PC-9 (cell line): ENCODE measurements at places on chromosomes 7 and 10. TPM values are rescaled to one million over a fixed set of nuclear protein-coding genes. Genes with fewer than 3 reads are reported as not detected.
A peak's percentile ranks its signal among the peaks of the same experiment; 100 is the strongest.

Gene PHYHIPL
- not detected in 2 replicates for total RNA-seq

GRCh38 chr7:102444961-102445673 is 11.7 kb downstream of the ORAI2 start:
- DNase-seq = no peak

- no peak for DNase-seq
Measured at GRCh38 chr7:102287111-102287980, 678 bp downstream of the SH2B2 start.

DNA sequence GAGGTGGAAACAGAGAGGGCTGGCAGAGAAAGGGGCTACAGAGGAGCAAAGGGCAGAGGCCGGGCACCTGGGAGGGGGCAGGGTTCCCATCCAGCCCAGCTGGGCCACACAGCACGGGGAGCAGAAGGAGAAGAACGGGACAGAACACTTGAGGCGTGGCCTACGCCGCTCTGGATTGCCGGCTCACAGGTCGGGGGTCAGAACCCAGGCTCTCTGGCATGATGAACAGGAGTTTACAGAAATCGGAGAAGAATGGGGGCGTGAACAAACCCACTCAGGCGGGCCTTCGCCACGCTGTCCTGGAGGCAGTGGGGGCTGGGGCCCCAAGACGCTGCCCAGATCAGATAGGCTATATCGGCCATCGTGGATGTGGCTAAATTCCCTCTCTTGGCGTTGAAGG is 362.2 kb upstream of the SHH start:
- DNase-seq = no peak

- DNase-seq = no peak
Measured at GRCh38 chr10:32295027-32295426, 51.9 kb downstream of the EPC1 start.

Gene GIMAP8
- not detected in 2 replicates for total RNA-seq

DNA sequence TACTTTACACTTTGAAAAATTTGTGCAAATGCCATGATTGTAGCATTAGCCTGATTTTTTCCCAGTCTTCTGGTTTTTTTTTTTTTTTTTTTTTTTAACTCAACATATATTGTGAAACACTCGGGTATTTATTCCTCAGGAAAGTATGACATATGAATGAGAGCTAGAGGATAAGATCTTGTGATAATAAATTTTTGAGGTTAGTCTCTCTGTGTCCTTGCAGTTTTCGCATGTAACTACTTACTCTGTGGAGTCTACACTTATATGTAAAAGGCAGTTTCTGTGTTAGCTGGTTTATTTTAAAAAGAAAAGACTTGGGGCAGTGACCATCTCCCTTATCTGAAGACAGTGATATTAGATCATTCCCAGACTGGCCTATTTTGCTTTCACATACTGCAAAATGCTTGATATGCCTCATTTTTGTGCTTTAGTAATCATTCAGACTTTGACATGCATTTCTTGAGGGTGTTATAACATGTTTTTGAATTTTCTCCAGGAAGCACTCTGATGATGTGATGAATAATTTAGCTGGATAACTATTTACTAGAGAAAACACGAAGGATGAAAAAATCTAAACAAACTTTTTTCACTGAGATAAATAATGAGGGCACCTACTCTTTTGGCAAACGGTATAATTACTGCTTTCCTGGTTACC is 371.0 kb downstream of the NRG3 start:
- peak; percentile 16 for DNase-seq

Gene ITPRID1
- total RNA-seq = not detected in 2 replicates

DNA sequence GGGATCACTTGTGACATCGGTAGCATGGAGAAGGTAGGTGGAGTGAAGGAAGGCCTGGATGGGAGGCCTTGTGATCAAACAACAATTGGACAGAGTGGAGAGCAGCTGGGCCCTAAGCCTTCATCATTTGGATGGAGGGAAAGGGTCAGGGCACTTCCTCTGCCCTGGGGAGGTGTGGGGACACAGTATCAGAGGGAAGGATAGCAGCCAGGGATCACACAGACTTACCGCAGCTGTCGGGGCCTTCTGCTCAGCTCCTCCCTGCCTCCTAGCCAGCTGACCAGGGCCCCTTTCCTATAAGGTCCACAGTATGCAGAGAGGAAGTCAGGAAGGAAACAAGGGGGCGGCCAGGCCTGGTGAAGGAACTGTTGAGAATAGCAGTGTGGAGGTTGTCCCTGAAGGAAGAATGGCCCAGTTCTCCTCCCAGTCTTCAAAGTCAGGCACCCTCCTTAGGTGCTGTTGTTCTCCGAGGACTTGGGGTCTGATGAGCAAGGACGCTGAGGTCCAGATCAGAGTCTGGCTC is 62.1 kb downstream of the ABCC2 start:
- DNase-seq = no peak

Gene HACD1
- total RNA-seq = 29.6 and 36.3 TPM in 2 replicates

Gene FERD3L
- not detected in 2 replicates for total RNA-seq

- no peak for DNase-seq
Measured at GRCh38 chr10:3820255-3820654, 35.2 kb upstream of the KLF6 start.

DNA sequence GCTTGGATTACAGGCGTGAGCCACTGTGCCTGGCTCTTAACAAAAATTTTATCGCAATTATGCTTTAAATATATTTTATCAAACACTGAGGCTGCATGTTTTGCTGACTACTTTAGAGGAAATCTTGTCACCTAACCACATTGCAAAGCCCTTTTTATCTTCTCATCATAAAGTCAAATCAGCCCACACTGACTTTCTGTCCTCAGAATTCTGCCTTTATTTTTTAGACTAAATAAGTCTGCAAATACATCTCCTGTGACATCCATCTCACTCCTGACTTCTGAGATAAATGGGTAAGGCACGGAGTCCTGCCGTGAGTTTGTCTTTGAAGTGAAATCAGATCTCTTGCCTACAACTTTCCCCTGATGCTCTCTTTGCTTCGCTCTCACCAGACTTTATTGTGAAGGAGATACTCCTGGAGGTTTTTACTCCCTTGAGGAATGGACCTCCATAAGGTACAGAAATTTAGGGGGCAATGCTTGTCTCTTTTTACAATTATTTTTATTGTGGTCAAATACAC is 23.5 kb upstream of the UCMA start:
- no peak for DNase-seq

DNA sequence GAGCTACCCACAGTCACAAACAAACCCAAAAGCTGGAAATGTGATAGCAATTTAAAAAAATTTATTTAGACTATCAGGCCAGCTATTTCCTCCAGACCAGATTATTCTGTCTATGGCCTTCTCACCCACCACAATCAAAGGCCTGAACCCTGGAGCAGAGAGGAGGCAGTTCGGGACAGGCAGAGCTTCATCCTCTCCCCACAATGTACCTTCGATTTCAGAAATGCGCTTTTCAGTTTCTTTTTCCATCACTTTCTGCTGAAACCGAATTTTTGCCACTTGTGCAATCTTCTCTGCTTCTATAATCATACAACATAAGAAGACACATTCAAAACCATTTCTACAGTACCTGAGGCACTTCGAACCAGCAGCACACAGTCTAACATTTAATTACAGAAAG is 29.9 kb downstream of the ERLIN1 start:
- no peak for DNase-seq

GRCh38 chr7:66669088-66669487 is 40.4 kb downstream of the KCTD7 start:
- no peak for DNase-seq

DNA sequence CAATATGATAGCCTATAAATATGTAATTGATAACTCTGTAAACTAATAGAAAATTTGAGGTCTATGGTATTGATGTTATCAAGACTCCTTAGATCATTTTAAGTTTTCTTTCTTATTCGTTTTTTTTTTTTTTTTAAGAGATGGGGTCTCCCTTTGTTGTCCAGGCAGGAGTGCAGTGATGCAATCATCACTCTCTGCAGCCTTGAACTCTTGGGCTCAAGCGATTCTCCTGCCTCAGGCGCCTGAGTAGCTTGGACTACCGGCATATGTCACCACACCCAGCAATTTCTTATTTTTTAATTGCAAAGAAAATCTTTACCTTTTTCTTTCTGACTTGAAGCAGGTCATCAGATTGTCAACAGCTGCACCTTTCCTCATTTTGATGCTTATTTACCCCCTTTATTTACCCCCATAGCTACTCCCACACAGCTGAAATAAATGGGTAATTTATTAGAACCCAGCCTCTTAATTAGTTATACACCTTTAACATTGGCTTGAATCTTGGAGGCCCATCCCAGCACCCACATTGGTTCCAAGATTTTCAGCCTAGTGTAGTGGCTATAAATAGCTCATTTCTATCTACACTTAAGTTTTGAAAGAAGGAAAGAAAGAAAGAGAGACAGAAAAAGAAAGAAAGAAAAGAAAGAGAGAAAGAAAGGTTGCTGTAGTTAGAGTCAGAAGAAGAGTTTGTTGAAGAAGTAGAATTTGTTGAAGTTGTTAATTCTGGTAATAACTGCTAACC is 38.3 kb downstream of the ARL4A start:
- DNase-seq = no peak

Gene PRF1
- total RNA-seq = not detected in 2 replicates

GRCh38 chr10:67471022-67471421 is 225.0 kb downstream of the CTNNA3 start:
- DNase-seq = no peak

GRCh38 chr7:130986261-130986690 is 252.3 kb upstream of the KLF14 start:
- DNase-seq = no peak

GRCh38 chr10:105807935-105808587 is 1167.0 kb downstream of the SORCS3 start:
- no peak for DNase-seq

GRCh38 chr10:31215052-31215451 is 104.0 kb upstream of the ZEB1 start:
- DNase-seq = no peak
